NCI-H1092 (cell line): ENCODE measurements at places on chromosomes 2 and 18.

GRCh38 chr2:196956069-196956468 is 29.6 kb upstream of the PGAP1 start:
- DNase-seq: no peak

GRCh38 chr18:3046216-3046808 is 33.4 kb upstream of the LPIN2 start:
- DNase-seq: no peak

GRCh38 chr2:60221098-60221497 is 332.4 kb downstream of the BCL11A start:
- no peak for DNase-seq

GRCh38 chr2:155830351-155830750 is 502.2 kb downstream of the NR4A2 start:
- no peak for DNase-seq

GRCh38 chr2:178243961-178244360 is 49.6 kb downstream of the OSBPL6 start:
- no peak for DNase-seq

DNA sequence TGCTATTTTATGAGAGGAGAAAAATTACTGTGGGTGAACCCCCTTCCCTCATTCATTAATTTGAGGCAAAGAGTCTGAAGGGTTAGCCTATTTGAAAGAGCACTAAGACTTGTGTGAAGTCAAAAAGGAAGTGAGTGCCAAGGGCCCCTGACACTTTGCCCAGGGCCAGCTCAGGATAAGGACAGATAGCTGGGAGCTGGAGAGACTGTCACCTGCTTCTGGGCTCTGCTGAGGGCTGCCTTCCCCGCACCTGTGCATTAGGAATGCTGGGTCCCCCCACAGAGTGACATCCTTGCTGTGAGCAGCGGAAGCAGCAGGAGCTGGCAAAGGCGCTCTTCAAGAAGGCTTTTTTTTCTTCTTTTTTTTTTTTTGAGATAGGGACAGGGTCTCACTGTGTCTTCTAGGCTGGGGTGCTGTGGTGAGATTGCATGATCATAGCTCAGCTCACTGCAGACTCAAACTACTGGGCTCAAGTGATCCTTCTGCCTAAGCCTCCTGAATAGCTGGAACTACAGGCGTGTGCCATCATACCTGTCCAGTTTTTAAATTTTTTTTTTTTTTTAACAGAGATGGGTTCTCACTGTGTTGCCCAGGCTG is 148.3 kb downstream of the AQP4 start:
- DNase-seq: no peak

DNA sequence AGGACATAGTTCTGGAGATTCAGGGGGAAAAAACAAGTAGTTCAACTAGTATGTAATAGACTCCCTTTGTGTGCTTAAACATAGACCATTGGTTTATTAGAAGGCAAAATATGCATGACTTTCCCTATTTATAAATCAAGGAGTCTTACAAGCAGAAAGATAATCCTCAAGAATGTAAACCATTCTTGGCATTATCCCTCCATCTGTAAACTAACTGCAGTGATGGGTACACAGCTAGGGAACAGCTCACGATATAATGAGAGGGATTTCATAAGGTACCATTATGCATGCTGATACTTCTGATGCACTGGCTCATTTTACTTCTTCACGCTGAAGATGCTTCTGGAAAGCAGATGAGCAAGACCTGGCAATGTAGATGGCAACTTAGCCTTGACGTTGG is 878 bp downstream of the FBXO15 start:
- no peak for DNase-seq

GRCh38 chr2:109001201-109001600 is 12.2 kb upstream of the EDAR start:
- DNase-seq: no peak

GRCh38 chr2:33142810-33143209 is 196.1 kb downstream of the LTBP1 start:
- DNase-seq: no peak
